ENCODE measurements at places on chromosomes 7 and 10.

GRCh38 chr10:86837663-86838062, 81.2 kb downstream of the BMPR1A start:
- DNase-seq = no peak

DNA sequence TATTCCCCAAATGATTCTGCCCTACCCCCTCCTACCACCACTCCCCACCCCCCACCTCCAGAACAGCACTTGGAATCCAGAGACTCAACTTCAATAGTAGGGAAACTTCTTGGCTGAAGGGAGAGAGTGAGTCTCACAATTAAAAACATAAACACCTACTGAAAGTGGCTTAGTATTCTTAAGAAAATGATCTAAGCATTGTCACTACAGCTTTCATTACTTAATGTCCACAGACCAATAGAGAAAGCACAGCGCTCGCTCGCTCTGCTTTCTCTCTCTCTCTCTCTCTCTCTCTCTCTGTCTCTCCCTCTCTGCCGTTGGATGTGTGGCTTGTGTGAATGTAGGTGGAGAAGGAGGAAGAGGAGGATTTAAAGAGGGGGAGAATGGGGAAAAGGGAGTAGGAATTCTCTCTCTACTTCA, 1.5 kb upstream of the SEMA3A start:
- no peak for DNase-seq

DNA sequence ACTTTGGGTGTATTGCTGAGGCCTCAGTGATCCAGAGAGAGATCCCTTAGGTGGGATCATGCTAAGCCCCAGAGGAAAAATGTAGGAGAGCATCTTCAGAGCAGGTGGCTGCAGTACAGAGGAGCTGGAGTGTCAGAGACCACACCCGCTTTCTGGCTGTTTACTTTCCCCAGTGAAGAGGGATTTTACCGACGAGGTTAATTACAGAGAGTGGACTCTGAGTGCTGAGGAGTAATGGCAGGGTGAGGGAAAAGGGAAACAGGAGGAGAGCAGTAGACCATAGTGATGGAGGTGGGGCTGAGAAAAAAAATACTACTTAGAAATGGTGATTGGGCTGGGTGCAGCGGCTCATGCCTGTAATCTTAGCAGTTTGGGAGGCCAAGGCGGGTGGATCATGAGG, 43.3 kb upstream of the HBP1 start:
- no peak for DNase-seq

DNA sequence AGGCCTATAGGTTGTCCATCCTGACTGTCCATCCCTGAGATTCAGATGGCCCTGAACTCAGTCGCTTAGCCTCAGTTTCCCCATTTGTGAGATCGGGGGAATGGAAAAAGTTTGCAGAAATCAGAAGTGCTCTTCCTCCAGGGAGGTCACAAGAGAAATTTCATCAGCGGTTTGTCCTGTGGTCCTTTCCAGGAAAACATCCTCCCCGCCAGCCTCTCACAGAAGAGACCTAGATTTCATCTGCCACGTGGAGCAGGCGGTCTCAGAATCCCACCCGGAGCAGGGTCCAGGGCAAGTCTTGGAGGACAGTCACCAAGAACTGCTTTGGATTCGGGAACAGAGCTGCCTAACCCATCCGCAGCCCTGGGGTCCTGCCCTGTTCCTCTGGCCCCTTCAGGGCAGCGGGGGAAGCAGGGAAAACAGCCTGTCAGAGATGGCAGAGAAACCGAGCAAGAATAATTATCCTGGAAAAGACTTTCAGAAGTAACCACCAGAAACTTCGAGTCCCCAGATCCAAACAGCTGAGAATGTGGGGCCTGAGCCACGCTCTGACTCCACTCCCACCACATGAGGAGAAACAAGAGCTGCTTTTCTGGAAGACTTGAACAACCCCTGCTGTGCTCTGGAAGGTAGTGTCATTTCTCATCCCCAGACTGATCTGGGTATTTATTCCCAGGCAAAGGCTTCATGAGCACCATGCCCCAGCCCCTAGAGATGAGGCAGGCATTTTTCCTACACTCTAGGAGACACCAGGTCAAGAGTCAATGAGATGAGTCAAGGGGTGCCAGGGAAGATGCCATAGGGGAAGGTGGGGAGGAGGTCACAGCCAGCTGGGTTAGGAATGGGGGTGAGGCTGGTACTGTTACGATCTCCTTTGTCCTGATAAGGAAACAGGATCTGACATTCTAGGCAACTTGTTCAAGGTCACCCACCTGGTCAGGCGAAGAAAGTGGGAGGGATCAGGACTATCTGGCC, 1.1 kb upstream of the TNS3 start:
- no peak for DNase-seq

GRCh38 chr7:92808635-92809034, 27.7 kb downstream of the CDK6 start:
- no peak for DNase-seq

GRCh38 chr7:94295850-94296249, 98.8 kb upstream of the COL1A2 start:
- no peak for DNase-seq

DNA sequence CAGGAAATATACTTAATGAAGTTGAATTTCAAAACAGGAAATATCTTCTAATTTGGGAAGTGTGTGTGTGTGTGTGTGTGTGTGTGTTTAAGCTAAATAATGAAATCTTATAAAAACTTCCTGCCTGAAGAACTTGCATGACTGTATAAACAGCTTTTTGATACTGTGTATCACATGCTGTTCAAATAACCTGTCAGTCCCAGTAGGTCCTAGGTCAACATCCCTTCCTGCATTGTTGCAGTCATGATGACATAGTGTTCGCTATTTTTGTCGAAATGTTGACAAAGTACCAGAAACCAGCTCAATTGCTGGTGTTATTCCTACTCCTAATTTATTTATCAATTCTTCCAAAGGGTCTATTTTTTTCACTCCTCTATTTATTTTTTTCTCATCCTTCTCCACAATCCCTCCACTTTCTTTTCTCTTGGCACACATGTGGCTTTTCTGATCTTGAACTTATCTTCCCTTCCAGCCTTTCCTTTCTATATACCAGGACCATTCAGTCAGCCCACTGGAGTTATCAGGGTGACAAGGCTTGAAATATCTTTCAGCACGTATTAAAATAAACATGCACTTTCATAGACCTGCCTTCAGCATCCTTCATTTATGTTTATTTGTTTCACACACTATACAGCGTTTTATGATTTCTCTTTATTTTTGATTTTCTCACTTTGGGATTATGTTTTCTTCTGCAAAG, 115.8 kb downstream of the PLXDC2 start:
- DNase-seq = no peak

GRCh38 chr10:43308986-43309385, 42.1 kb upstream of the RASGEF1A start:
- no peak for DNase-seq

- no peak for DNase-seq
Observed at GRCh38 chr7:24059775-24060174, 224.2 kb upstream of the NPY start.

- DNase-seq = no peak
Observed at GRCh38 chr10:102546606-102547320, 43.0 kb downstream of the SUFU start.

DNA sequence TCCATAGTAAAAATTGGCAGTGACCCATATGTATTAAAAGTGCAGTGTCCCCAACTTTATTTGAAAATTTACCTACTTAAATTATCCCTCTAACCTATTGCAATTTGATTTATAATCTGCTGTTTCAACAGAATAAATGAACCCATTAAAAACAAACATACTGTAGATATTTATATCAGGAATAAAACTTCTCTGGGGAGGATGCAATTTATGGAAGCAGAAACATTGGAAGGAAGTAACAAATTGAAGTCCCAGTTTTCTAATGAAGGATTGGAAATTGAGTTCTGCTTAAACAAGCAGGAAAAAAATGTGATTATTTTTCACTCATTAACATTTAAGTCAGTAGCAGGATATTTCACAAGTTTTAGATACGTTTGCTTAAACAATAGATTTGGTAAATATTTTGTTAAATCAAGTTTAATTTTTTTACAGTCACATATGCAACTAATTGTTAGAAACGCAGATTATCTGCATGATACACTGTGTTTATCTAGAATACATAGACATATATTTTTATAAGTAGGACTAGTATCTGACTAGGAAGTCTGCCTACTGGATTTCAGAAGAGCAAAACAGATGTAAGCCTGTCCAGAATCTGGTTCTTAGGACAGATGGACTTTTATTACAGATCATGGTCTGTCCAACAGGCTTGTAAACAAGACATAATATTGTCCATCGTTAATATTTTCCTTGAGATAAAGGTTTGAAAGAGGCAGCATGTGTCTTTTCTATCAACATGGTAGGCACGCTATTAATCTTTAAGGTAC, 5.3 kb downstream of the AGMO start:
- no peak for DNase-seq

- no peak for DNase-seq
Observed at GRCh38 chr7:39605087-39605486, 18.3 kb upstream of the RALA start.
